Lung (tissue), 17 donors: ENCODE measurements at places on chromosomes 11 and 22. TPM values are rescaled to one million over a fixed set of nuclear protein-coding genes. Genes with fewer than 3 reads are reported as not detected.

DNA sequence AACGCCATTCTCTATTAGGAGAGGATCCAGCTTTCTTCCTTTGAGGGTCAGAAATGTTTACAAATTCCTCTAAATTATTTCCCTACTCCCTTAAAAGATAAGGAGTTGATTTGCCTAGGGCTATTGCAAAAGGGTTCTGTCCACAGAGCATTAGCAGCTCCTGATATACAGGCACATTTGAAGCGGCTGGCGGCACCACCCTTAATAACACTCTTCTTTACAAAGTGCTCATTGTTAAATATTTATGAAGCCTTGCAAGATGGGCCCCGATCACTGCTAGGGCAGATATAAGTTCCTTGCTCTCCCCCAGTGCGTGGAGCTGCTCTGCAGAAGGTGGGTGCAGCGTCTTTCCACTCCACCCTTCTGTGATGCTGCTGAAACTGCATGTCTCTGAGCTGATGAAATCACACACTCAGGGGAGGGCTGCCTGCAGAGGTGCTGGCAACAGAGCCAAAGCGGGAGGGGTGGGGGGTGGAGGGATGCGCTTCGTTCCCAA lies 116.7 kb upstream of the NTM start:
- peak; percentile 49 for DNase-seq

Gene PHOX2A
- total RNA-seq: not detected

DNA sequence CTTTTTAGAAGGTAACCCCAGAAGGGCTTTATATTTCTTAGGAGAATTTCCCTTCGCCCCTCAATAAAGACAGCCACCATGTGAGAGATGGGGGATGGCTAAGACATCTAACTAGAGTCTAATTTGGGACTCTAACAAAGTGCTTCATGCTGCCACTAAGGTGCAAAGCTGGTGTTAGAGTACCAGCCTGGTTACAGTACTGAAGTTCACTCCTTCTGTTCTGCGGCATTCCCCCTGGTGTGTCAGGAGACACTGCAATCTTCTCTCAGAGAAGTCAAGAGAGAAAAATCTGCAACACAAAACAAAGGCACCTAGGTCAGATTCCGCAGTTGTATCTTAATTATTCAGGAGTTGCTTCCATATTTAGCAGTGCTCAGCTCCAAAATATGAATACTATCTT lies 603.0 kb upstream of the CADM1 start:
- no peak for DNase-seq

GRCh38 chr11:19455731-19456130 lies 215.0 kb upstream of the E2F8 start:
- DNase-seq: peak; percentile 56

Gene MMP1
- total RNA-seq: 7.8 TPM

DNA sequence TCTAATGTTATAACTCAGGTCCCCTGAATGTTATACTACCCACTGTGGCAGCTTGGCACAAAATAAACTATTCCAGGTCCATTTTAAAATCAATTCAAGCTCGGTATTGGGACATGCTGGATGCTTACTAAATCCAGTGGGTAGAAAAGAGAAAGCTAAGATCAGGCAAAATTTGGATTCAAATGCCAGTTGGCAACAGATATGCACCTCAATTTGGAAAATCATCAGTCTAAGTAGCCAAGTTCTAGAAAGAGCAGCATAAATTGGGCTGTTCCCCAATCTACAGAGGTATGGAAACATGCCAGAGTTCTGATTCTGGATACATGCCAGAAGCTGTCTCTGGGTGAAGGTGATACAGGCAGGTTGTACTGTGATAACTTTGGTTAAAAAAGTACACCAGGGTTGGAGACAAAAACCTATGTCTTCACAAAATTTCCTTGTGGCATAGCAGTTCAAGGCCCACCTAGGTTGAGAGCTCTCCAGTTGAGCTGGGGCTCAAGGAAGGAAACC lies 427.8 kb downstream of the LRRC4C start:
- DNase-seq: no peak

- no peak for DNase-seq
These were observed 914 bp downstream of the INPPL1 start for GRCh38 chr11:72225411-72225951.

DNA sequence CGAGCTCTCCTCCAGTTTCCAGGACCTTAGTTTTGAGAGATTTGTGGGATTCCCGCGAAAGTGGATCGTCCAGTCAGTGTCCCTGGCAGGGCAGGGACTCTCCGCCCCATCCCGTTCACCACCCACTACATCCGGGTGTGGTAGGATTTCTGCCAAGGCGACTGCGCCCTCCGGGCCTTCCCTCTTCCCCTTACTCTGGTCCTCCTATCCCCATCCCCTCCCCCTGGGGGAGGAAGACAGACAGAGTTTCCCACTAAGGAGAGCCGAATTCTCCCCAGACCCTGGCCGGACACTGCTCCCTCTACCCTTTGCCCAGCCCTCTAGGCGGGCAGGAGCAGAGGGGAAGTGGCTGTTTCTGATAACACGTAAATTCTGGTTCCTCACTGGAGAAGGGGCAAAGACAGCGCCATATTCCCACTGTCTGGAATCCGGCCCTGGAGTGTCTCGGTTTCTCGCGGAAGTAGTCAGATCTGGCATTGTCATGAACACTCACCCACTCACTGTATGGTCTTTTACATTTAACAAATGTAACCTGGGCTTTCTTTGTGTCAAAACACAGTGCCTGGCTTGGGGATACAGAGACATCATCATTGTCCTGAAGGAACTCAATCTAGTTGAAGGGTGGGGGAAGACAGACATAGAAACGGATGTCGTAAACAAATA lies 1.1 kb upstream of the NECTIN1 start:
- peak; percentile 74 for DNase-seq

DNA sequence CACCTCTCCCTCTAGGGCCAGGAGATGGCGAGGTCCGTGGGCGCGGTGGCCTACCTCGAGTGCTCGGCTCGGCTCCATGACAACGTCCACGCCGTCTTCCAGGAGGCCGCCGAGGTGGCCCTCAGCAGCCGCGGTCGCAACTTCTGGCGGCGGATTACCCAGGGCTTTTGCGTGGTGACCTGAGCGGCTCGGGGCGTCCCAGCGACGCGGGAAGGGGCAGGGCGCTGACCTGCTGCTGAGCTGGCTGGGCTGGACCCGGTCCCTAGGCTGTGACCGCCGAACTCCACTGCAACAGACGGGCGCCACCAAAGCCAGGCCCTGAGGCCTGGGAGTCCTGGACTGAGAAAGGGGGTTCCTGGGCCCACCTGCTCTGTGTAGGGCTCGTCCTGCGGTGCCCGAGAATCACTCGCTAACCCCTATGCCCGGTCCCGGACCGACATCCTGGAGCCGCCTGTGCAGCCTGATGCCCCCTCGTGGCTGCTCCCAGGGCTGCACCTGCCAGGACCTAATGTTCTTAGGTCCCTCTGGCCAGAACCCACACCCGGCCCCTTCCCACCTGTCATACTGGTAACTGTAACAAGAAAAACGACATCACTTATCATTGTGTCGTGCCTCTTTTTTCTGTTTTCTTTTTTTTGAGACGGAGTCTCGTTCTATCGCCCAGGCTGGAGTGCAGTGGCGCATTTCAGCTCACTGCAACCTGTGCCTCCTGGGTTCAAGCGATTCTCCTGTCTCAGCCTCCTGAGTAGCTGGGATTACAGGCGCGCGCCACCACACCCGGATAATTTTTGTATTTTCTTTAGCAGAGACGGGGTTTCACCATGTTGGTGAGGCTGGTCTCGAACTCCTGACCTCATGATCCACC lies 15.0 kb downstream of the RHOD start:
- peak; percentile 67 for DNase-seq

GRCh38 chr11:396948-397548 lies 3.0 kb downstream of the PKP3 start:
- peak; percentile 60 for DNase-seq

DNA sequence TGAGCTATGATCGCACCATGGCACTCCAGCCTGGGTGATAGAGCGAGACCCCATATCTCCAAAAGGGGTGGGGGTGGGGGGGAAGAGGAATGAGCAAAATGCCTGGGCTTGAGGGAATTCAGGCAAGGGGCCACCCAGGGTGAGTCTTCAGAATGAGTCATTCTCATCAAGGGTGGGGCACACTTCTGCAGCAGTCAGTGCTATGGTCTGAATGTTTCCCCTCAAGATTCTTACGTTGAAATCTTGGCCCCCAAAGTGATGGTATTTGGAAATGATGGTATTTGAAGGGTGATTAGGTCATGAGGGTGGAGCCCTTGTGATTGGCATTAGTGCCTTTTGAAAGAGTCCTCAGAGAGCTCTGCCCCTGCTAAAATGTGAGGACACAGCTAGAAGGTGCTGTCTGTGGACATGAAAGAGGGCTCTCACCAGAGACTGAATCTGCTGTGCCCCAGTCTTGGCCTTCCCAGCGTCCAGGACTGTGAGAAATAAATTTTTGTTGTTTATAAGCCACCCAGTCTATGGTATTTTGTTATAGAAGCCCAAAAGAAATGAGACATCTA lies 86.4 kb upstream of the THY1 start:
- DNase-seq: no peak

- DNase-seq: no peak
These were observed 3.0 kb downstream of the CARD16 start for GRCh38 chr11:105042178-105042577.

GRCh38 chr22:41935015-41935351 lies 8.4 kb upstream of the TNFRSF13C start:
- DNase-seq: no peak

- no peak for DNase-seq
These were observed 10.1 kb downstream of the SLC5A1 start for GRCh38 chr22:32052936-32053791.

GRCh38 chr22:37742376-37743171 lies 45.7 kb downstream of the TRIOBP start:
- DNase-seq: no peak
